CD8-positive, alpha-beta memory T cell (primary cell): ENCODE measurements at places on chromosomes 11 and 22.
A peak's percentile ranks its signal among the peaks of the same experiment; 100 is the strongest.

GRCh38 chr11:96331699-96332116 lies 11.3 kb downstream of the MAML2 start:
- no peak for DNase-seq

GRCh38 chr11:71543866-71544265 lies 4.4 kb upstream of the KRTAP5-9 start:
- DNase-seq, result no peak

- DNase-seq, result peak; percentile 83
Measured at GRCh38 chr11:58567889-58568512, 7.7 kb downstream of the LPXN start.

GRCh38 chr22:21047035-21047661 lies 1.4 kb downstream of the LRRC74B start:
- DNase-seq, result no peak

GRCh38 chr11:19541521-19542049 lies 171.1 kb upstream of the NAV2 start:
- no peak for DNase-seq

- DNase-seq, result no peak
Measured at GRCh38 chr11:126660761-126661425, 305.4 kb downstream of the ST3GAL4 start.

- DNase-seq, result no peak
Measured at GRCh38 chr22:20748731-20749428, 25.0 kb upstream of the SERPIND1 start.

DNA sequence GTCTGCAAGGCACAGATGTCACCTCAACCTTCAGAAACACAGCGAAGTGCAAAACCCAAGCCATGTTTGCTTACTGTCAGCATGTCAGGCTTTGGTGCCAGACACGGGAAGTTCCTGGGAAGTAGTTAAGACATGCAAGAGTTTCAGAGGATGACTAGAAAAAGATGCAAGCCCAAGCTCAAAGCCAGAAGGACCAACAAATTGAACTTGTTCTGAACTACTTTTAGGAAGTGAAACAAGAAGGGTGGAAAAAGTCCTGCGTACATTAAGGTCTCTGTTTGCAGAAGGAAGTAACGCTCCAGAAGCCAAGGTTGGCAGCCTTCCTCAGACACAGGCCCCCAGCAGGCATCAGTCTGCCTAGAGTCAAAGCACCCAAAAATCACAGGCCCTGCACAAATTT lies 2.6 kb downstream of the AP1B1 start:
- no peak for DNase-seq

- no peak for DNase-seq
Measured at GRCh38 chr11:19306179-19306944, 65.6 kb upstream of the E2F8 start.

DNA sequence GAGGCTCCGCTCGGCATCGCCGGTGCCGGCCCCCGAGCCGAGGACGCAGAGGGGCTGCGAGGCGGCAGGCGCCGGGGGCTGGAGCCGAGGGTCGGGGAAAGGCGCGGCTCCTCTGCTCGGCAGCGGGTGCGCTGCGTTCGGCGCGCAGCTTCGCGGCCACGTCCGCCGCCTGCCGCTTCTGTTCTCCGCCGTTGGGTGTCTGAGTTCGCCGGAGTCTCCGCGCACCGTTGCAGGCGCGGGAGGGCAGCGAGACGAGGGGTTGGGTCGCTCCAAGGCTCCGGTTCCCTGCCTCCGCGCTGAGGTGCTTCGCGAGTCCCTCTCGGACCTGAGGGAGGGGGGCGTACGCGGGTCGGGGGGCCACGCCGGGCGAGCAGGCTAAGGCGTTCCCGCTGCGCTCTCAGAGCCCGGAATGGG lies 347 bp downstream of the MN1 start:
- DNase-seq, result no peak

- no peak for DNase-seq
Measured at GRCh38 chr11:3823303-3823702, 14.9 kb downstream of the PGAP2 start.

- no peak for DNase-seq
Measured at GRCh38 chr22:48953103-48953720, 874.5 kb downstream of the BRD1 start.

GRCh38 chr11:119772641-119773415 lies 43.8 kb upstream of the NECTIN1 start:
- no peak for DNase-seq

DNA sequence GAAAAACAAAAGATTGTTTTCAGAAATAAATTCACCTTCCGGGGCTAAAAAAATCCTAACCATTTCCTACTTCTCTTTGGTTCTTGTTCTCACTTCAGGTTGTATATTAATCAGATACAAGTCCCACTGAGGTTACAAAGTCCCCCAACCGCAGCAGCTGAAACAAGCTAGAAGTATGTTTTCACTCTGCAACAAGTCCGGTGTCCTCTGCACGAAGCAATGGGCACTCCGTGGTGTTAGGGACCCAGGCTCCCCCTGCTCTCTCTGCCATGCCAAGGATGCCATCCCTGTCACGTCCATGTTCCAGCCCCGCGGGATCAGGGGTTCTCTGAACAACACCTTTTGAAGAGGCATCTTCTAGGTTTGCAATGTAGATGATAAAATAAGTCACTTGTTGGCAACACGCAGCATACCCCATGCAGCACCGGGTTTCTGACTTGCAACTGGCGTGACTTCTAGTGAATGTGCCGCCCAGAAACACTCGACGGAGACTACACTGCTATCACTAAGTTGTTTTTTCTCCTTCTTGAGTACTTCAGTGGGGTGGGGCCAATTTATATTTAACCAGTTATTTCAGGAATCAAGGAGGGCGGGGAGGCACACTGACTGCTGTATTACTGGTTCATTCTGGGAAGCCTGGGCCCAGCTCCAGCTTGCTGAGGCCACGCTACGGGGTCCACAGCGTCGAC lies 25.4 kb upstream of the GSTP1 start:
- no peak for DNase-seq

DNA sequence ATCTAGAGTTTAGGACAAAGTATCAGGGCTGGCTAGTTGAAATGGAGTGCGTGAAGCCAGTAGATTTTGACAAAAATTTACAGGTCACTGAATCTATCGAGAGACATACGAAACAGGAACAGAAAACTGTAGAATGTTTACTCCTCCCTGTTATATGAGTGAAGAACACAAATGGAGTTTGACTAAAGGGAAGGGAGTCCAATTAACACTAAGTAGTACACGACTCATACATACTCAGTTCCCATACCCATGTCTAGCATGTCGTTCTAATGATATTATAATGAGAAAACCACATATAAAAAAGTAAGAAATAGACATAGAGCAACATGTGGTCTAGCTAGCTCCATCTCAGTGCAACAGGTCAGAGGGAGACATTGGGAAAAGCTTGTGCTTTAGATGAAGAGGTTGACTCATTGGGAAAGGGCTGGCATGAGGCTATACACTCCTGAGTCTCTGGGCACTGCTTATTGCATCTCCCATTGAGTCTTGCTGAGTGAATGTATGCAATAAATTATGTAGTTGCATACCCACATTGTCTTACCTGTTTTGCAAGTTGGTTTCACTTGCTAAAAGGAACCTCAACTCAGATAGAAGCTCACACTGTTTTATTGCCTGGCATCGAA lies 43.5 kb downstream of the CD44 start:
- DNase-seq, result no peak

DNA sequence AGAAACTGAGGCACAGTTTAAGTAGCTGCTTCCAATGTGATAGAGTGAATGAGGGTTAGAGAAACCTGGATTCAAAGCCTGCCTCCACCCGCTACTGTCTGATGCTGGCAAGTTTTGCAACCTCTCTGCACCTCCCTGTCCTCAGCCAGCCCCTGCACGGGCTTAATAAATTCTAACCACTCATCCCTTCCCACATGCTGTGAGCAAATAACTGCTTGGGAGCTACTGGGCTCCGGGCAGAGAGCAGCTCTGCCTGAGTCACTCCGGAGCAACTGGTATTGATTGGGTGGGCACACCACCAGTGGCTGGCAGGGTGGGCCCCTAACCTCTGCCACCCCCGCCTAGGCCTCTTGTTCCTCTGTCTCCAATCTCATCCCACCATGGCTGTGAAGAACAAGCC lies 104.3 kb upstream of the SYT13 start:
- DNase-seq, result no peak

DNA sequence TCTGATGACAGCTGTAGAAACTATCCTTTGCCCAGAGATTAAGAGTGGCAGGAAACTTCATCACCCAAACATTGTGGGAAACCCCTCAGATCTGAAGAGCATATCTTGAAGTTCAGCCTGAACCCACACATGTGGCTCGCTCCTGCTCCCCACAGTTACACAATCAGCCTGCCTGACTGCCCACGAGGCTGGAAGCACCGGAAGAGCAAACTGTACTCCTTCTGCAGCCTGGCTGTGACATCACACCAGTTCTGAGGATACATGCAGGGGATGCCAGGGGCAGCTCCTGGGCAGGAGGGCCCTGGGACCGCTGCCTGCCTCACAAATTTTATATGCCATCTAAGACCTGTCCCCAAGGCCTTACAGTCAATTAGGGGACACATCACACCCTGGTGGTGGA lies 444.4 kb downstream of the BUD13 start:
- DNase-seq, result no peak

GRCh38 chr11:62104816-62105653 lies 18.8 kb upstream of the INCENP start:
- DNase-seq, result no peak

GRCh38 chr11:72039856-72040401 lies 40.4 kb downstream of the NUMA1 start:
- DNase-seq, result no peak

- no peak for DNase-seq
Measured at GRCh38 chr11:9461760-9462134, 935 bp downstream of the ZNF143 start.

- DNase-seq, result no peak
Measured at GRCh38 chr11:25793637-25794036, 538.3 kb upstream of the ANO3 start.

GRCh38 chr11:75514596-75514995 lies 11.1 kb downstream of the GDPD5 start:
- DNase-seq, result no peak

DNA sequence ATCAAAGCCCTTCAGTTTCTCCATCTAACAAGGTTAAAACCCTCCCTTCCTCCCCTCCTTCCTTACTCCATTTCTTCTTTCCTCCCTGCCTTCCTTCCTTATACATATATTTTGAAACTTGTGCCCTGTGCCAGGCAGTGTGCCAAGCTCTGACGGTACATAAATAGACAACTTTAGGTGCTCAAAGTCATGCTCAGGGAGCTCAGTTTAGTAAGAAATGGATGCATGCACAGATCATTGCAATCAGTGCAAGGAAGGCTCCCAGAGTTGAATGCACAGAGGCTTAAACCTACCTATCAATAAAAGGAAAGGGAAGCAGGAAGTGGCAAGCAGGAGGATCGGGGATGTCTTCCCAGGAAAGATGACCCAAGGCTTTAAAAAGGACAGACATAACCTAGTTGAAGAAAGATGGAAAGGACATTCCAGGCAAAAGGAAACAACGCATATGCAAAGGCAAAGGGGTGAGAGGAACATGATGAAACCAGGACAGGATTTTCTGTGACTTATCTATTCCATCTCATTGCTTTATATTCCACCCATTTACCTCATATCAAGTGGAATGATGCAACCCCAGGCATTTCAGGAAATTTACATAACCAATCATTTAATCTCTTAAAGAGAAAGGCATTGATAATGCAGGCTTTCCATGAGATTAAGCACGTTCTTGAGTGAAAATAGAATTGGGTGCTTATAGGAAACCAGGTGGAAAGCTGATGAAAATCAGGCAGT lies 13.2 kb downstream of the FZD4 start:
- no peak for DNase-seq

GRCh38 chr11:103970701-103971249 lies 65.7 kb upstream of the DDI1 start:
- no peak for DNase-seq

GRCh38 chr11:102623998-102624397 lies 1.1 kb downstream of the MMP20 start:
- DNase-seq, result no peak

DNA sequence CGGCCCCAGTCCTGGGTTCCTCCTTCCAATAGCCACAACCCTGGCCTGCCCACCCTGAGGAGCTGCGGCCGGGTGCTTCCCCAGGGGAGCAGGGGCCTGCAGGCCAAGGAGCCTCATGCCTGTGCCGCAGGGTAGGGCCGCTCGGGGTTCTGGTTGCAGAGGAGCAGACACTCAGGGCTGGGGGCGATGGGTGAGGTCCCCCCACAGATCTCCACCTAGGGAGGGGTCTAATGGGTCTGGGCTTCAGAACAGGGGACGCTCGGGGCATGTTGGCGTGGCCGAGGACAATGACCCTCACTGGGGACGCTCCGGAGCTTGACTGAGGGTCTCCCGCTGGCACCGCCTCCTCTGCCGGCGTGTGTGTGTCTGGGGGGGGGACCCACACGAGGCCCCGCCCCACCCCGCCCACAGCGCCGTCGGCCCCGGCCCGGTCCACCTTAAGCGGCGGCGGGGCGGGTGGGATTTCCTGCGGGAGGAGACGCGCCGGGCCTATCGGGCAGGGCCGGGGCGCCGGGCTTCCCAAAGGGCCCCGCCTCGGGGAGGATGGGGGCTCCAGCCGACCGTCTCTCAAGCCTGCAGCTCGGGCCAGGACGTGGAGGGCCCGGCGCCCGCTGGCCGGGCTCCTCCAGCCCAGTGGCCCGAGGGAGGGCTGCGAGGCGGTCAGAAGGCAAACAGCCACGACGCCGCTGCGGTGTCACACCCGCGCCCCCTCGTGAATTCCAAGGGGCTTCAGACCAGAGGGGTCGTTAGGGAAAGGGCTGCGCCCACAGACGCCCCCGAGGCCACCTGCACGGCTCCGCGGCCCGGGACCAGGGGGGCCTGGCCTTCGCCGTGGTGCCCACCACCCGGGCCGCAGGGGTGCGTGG lies 640 bp upstream of the ZDHHC8 start:
- DNase-seq, result peak; percentile 84

DNA sequence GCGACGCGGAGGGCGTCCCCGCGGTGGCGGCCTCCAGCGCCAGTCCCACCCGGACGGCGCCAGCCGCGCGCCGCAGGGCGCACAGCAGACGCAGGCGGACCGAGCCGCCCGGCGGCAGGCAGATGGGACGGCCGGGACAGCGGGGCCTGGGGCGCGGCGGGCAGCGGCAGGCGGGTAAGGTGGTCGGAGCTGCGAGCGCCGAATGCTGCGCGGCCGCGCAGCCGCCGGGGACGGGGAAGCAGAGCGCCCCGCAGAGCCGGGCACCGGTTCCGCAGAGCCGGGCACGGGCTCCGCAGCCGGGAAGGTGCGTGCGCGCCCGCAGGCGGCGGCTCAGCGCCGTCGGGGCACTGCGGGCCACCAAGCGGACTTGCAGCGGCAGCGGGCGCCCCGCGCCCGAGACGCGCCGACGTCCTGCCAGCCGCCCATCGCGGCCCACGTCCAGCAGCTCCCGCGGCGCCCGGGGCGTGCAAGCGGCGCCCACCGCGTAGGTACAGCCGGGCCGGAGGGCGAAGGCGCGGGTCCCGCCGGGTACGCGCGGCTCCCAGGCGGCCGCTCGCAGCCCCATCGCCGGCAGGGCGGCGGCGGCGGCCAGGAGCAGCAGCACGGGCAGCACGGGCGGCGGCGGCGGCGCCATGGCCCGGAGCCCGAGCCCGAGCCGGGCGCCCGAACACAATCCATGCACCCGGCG lies 739 bp downstream of the CELSR1 start:
- DNase-seq, result no peak

DNA sequence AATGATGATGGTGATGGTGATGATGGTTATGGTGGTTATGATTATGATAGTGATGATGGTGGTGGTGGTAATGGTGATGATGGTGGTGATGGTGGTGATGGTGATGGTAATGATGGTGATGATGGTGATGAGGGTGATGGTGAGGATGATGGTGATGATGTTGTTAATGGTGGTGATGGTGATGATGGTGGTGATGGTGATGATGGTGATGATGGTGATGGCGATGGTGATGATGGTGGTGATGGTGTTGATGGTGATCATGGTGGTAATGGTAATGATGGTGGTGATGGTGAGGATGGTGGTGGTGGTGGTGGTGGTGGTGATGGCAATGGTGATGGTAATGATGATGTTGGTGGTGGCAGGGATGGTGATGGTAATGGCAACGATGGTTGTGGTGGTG lies 1222.5 kb downstream of the BRD1 start:
- DNase-seq, result no peak
